Thoracic aorta (tissue), 2 donors: ENCODE measurements at places on chromosomes 2 and 18. TPM values are rescaled to one million over a fixed set of nuclear protein-coding genes. Genes with fewer than 3 reads are reported as not detected.

The SNORC gene
- 0.63 TPM for total RNA-seq

The APLF gene
- total RNA-seq = 4.9 TPM

The GKN2 gene
- total RNA-seq = not detected

The ANKRD44 gene
- 57.8 TPM for total RNA-seq

The LOXHD1 gene
- 0.27 TPM for total RNA-seq

The PLCL1 gene
- 26.2 TPM for total RNA-seq

The EN1 gene
- not detected for total RNA-seq

GRCh38 chr2:54341656-54342055 is 85.6 kb upstream of the TSPYL6 start:
- DNase-seq = no peak

DNA sequence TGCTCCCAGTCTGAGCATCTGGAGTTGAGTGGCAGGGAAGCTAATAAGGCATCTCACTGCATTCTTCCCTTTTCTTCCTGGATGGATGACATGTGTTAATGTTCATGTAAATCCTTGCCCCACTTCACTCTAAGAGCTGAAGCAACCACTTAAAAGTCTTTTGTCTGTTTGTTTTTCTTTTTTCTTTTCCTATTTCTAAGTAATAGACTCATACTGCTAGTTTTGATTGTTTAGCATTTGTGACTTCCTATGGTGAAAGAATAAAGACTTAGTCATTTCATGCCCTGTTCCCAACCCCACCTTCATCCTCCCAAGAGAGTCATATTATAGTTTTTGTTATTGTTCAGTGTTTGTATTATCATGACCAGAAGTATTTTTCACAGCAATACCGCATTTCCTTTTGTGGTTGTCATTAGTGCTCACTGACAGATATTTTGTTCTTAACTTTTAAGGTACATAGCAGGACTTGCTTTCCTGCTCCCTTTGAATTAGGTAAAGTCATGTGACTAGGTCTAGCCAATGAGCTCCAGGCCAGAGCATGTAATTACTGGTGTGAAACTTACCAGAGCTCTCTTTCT is 18.1 kb upstream of the SPP2 start:
- no peak for DNase-seq

DNA sequence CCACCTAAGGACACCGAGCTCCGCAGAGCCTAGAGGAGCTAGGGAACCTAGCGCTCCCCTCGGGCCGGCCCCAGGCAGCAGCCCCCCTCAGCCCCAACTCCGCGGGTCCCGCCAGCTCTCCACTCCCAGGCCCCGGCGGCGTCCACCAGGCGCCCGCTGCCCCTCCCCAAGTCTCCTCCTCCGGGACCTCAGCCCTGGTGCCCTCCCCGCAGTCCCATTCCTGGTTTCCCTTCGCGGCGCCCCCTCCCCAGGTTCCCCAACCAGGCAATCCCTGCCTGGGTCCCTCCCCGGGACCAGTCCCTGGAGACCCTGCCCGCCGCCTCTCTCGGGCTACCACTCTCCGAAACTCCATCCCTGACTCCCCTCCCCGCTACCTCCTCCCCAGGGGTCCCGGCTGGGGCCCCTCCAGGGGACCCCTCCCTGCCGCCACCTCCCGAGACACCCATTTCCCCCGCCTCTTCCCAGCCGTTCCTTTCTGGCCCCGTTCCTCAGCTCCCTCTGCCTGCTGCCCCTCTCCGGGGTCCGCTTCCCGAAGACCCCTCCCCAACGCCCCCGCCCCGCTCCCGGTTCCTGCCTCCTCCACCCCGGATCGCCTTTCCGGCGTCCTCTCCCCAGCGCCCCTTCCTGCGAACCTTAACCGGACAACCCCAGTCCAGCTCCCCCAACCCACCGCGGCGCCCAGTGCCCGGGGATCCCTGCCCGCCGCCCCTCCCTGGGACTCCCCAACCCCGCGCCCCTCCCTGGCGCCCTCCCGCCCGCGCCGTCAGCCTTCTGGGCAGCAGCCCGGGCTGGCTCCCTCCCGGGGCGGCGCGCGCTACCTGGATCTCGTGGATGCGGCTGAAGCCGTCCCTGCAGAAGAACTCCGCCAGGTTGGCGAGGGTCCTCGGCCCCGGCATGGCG is 678 bp downstream of the CYP27C1 start:
- no peak for DNase-seq

- DNase-seq = no peak
Measured at GRCh38 chr18:57543560-57543959, 42.9 kb downstream of the FECH start.

DNA sequence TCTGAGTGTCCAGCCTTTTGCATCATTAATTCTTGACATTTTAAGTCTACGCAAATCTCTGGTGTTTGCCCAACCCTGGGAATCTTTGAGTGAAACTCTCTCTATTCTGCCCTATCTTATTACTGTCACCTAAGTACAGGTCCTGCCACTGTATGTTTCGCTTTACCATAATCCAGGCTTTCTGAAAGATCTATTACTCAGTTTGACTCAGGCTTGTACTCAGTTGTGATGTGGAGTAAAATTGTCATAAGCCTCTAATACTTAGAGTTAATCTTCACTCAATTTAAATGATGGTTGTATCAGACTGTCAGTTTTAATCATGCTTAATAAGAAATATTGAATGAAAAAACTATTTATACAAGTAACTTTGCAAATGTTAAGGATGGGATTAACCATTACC is 30.3 kb upstream of the RAPGEF4 start:
- no peak for DNase-seq

GRCh38 chr2:240245706-240246105 is 105.2 kb upstream of the OTOS start:
- DNase-seq = no peak

DNA sequence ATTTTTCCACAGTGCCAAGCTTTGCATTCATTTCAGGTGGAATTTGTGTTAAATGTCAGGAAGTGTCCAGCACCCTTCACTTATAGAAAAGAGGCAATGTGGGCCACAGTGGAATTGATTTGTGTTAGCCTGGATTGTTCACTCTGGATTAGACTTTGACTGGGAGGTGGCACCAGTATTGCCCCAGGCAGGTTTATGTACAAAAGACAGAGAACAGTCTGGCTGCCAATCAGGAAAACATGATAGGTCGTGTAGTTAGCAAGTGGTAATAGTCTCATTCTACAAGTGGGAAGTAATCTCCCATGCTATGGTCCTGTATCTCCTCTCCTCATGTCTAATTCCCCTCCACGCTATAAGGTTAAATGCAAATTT is 45.6 kb downstream of the RAB27B start:
- DNase-seq = no peak

GRCh38 chr2:152508446-152508845 is 173.5 kb downstream of the FMNL2 start:
- no peak for DNase-seq

- DNase-seq = no peak
Measured at GRCh38 chr2:172088245-172089004, 3.1 kb downstream of the DLX1 start.

GRCh38 chr2:120619579-120619978 is 116.1 kb upstream of the GLI2 start:
- no peak for DNase-seq

DNA sequence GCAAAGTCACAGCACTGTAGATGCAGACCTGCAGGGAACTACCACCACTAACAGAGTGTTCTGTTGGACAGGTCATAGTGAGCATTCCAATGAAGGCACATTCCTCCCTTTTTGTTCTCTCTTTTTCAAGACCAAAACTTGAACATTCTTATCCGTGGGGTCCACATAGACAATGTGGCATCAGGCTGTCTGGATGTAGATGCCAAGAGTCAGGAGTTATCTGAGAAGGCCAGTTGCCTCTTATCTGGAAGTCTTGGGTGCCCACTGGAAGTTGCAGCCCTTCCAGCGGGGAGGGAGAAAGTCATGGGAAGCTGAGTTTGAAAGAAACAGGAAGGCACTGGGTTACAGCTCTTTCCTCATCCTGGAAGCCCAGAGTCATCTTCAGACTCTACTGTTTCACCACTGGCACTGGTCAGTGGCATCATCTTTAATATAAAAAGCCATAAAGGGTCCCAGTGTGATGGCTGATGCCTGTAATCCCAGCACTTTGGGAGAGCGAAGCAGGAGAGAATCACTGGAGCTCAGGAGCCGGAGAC is 61.4 kb downstream of the FAM161A start:
- no peak for DNase-seq

GRCh38 chr18:22213333-22213973 is 44.1 kb downstream of the GATA6 start:
- DNase-seq = no peak

- DNase-seq = no peak
Measured at GRCh38 chr2:111679202-111679601, 204.8 kb downstream of the ANAPC1 start.

GRCh38 chr2:79511320-79511951 is 1.4 kb upstream of the CTNNA2 start:
- DNase-seq = no peak

- no peak for DNase-seq
Measured at GRCh38 chr18:11760498-11761167, 71.6 kb downstream of the GNAL start.

DNA sequence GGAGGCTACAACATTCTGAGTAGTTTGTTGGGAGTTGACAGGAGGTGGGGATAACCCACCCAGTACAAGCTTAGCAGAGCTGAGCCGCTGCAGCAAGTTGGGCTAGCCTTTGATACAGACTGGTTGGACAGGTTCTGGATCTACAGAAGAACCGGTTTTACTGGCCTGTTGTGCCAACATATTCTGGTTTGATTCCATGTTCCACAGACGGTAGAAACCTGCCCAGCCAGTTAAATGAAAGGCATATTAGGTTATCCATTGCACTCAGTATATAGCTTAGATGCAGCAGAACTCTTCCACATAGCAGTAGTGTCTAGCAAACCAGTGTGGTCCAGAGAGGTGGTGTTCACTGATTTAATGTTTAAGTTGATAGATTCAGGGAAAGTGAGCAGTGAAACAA is 19.3 kb upstream of the RBBP8 start:
- DNase-seq = no peak

DNA sequence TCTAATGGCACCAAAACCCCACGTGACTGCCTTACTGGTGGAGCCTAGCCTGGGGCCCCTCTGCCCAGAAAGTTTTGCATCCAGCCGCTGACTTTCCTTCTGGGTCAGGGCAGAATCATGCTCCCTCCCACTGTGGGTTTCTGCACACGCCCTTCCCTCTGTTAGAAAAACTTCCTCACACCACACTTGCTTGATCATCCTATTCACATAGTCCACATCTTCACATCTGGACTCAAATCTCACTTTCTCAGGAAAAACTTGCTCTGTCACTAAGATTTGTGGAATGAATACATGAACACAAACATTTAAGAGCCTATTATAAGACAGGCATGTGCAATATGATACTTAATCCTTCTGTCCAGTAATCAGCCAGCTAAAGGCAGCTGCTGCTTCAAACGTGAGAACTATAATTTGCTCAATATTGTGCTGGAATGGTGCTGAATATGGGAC is 274.7 kb downstream of the RND3 start:
- DNase-seq = no peak

DNA sequence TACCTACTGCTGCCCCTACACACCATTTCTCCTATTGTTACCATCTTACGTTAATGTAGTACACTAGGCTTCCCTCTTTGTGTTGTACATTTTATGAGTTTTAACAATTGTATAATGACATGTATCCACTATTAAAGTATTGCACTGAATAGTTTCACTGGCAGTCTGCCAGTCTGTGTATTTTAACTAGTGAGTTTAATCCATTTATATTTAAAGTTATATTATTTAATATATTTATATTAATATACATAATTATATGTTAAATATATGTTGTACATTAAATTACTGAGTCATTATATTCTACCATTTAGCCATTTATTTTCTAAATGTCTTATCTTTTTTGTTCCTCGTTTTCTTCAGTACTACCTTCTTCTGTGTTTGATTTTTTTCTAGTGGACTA is 44.8 kb upstream of the PHLPP1 start:
- no peak for DNase-seq

DNA sequence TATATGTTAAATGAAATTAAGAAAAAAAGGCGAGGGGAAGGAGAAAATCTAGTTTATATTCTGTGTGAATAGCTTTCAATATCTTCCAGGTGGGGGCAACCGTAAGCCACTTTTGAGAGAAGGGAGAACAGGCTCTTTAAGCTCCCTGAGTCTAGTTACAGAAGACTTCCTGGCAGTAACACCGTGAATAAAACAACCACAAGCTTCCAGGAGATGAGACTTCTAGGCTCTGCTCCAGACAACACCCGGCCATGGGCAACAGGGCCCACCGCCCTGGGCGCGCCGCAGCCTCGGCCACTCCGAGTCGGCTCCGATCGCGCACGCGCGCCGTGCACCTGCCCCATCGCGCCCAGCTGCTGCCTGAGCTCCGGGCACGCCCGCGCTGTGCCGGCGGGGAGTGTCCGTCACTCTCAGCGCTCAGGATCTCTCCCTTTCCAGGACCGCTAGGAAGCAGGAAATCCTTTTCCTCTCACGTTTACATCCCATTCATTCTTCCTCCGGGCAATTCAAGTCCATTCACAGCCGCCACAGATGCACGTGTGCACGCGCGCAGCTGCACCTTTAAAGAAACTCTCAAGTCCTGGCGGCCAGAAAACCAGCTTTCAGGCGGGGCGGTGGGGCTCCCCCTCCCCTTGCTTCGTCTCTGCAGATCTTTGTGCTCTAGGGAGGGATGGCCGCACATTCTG is 19.4 kb upstream of the PAX3 start:
- no peak for DNase-seq

DNA sequence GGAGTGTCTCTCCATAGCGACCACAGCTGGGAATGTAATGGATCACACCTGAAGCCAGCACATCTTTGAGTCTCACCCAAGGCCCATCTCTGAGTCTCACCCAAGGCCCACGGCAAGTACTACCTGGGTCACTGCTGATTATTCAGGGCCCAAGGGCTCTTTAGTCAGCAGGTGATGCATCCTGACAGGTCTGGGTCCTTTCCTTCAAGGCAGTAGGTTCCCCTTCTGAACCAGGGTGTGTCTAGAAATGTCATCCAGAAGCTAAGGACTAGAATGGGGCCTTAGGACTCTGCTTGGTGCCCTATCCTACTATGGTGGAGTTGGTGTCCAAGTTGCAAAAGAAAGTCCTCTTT is 248.1 kb downstream of the ZNF385B start:
- DNase-seq = no peak

DNA sequence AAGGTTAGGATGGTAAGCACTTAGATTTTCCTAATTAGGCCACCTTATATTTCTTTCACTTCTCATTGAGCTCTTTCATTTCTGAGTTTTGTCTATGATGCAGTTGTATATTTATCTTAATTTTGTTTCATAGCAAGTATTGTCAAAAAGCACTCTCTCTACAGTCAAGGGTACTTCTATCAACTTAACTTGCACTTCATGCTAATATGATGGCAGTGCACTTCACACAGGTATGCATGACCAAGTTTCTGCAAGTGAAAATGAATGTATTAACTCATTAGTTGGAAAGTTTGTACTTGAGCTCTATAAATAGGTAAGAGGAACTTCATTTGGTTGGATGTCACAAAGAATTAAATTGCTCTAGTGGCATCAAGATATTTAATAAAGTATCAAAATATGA is 51.5 kb upstream of the CDH19 start:
- DNase-seq = no peak

GRCh38 chr2:117631152-117631945 is 183.1 kb upstream of the DDX18 start:
- no peak for DNase-seq
